ENCODE measurements at places on chromosomes 5 and 9.

DNA sequence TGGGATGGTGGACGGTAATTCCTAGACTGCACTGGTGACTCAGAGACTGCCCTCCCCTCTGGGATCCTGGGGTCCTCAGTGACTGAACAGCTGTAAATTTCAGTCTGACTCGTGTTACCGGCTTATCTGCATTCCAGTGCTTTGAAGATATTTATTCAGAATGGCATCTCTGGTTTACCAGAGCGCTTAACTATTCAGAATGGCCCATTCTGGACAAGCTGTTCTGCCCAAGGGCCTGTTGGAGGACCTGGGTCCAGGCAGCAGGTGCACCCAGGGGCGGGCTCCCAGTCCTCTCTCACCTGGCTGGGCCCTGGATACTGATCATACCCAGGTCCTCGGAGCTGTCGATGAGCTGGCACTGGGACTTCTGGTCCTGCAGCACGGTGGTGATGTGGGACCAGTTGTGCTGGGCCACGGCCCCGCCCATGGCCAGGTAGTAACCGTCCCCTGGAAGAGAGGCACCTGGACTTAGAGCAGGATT is 48.0 kb downstream of the SARDH start:
- no peak for DNase-seq

- DNase-seq: no peak
These were observed 21.4 kb downstream of the LHFPL2 start for GRCh38 chr5:78627175-78627574.

GRCh38 chr9:127943011-127943662 is 5.5 kb upstream of the DPM2 start:
- no peak for DNase-seq

DNA sequence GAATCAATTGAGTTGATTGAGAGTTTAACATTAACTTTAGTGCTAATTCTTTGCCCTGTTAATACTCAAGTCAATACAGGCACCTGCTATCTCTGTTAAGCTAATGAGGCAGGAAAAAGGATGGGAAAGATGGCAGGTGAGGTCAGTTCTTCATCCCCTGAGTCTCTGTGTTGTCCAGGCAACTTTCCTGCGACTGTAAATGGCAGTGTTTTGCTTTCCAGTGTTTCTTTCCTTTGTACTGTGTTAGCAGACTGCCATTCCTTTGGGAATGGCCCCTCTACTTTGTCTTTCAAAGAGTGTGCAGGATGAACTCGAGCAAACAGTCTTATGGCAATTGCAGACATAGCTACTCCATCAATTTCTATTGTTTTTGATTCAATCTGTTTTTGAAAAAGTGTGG is 202.2 kb upstream of the VLDLR start:
- DNase-seq: no peak

DNA sequence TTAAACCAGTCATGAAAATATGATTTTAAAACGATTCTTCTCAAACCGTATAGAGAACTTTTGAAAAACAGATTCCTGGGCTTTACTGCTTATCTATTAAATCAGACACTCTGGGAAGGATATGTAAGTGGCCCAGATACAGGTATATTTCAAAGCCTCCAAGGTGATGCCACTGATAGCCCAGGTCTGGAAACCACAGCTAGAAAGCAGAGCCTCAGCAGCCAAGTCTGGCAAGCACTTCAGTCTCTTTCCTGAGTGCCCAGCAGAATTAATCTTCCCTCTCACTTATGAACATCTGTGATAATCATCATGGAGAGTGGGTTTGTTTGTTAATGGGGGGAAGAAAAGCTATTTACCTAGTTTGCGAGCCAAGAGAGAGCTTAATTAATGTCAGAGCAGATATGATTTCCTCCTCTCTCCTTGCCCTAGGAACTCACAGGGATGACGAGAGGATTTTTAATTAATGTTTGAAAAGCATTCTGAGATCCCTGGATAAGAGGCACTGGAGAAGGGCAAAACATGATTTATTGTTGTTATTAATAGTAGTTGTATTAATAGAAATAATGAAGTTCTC is 368.4 kb downstream of the TLE1 start:
- DNase-seq: no peak

- no peak for DNase-seq
These were observed 35.5 kb downstream of the SOX30 start for GRCh38 chr5:157616785-157617184.

GRCh38 chr5:90613918-90614504 is 55.4 kb downstream of the ADGRV1 start:
- DNase-seq: no peak

DNA sequence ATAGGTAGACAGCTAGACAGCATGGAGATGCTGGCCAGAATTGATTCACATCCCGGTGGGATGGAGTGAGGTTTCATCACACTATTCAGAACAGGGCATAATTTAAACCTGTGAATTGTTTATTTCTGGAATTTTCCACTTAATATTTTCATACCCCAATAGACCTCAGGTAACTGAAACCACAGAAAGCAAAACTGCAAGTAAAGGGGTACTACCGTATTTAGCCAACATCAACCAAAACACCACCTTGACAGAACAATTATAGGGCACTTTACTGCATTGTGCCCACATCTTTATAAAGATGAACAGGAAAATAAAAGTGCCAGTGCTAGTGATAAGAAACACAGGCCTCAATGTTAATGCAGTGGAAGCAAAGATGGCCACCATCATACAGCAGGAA is 7.5 kb downstream of the SERINC5 start:
- DNase-seq: no peak

DNA sequence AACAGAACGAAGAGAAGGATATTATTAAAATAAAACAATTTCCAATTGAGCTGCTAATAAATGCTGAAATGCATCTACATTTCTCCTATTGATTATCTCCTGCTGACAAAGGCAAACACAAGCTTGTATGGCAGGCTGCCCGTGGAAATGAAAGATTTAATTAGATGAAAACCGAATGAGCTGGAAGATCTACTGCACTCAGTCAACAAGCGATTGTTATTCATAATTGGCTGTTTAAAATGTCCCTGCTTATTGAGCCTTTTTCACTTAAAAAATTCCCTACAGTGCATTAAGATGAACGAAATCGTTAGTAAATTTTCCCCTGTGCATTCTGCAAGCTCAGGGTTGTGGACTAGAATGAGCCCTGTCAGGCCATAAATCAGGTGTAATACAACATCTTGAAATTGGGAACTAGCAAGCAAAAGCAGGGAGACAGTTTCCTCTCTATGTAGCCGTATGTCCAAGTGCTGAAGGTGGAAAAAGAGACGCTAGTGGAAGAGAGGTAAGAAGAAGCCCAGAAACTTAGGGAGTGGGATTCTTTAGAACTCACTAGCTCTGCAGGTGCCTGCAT is 28.5 kb upstream of the KIF4B start:
- no peak for DNase-seq

DNA sequence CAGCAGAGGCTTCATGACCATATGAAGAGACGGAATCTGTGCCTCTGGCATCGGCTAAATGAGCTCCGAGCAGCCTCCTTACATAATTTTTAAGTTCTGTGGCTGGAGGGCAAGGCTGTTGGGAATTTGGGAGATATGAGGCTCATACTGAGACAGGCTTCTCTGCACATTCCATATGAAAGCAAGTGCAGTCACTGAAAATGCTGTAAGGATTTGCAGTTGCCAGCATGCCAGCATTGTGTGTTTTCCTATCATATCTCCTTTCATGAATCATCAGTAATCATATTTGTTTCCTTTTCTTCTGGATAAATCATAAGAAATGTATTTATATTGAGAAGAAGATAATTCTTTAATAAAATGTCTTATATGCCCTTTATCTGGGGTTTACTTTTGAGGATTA is 775.4 kb downstream of the SEMA5A start:
- no peak for DNase-seq

- DNase-seq: no peak
These were observed 136.1 kb downstream of the MARCHF11 start for GRCh38 chr5:16043349-16043965.

- no peak for DNase-seq
These were observed 110.0 kb downstream of the TLE1 start for GRCh38 chr9:81579381-81579780.

GRCh38 chr5:10586008-10586407 is 22.1 kb downstream of the ANKRD33B start:
- no peak for DNase-seq

DNA sequence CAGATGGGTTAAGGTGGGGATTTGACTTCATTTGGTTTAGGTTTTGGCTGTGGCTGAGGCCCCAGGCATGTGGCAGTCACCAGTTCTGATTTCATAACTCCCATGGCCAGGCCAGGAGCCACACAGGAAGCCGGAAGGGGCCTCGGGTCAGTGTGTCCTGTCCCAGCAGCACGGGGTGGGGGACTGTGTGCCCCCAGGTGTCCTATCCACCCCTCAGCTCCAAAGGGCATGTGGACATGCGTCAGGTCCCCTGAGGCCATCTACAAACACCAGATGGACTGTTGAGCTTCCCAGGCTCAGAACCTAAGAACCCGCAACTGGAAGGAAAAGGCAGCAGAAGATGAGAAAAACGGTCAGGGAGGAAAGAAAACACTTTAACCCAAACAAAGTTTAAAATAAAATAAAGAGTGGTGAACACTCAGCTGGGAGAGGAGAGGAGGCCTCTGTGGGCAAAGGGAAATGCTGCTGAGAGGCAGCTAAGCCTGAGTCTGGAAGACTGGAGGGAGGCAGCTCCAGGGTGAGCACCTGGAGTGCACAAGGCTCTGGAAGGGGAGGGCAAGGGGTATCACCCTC is 260.8 kb downstream of the AUH start:
- no peak for DNase-seq
